ENCODE measurements at places on chromosomes 3 and 15. TPM values are rescaled to one million over a fixed set of nuclear protein-coding genes. Genes with fewer than 3 reads are reported as not detected.

The RARRES1 gene
- 3.2 TPM for total RNA-seq

The IGDCC3 gene
- total RNA-seq = 11.0 TPM

GRCh38 chr3:86787091-86787490 lies 203.9 kb downstream of the VGLL3 start:
- H3K36me3 ChIP-seq = no peaks in the 10 kb centered on the region
- H3K4me1 ChIP-seq = peaks cover 9% of the 10 kb centered on the region
- H3K27me3 ChIP-seq = no peaks in the 10 kb centered on the region
- peak overlapping the region; percentile 51 for H3K27ac ChIP-seq

DNA sequence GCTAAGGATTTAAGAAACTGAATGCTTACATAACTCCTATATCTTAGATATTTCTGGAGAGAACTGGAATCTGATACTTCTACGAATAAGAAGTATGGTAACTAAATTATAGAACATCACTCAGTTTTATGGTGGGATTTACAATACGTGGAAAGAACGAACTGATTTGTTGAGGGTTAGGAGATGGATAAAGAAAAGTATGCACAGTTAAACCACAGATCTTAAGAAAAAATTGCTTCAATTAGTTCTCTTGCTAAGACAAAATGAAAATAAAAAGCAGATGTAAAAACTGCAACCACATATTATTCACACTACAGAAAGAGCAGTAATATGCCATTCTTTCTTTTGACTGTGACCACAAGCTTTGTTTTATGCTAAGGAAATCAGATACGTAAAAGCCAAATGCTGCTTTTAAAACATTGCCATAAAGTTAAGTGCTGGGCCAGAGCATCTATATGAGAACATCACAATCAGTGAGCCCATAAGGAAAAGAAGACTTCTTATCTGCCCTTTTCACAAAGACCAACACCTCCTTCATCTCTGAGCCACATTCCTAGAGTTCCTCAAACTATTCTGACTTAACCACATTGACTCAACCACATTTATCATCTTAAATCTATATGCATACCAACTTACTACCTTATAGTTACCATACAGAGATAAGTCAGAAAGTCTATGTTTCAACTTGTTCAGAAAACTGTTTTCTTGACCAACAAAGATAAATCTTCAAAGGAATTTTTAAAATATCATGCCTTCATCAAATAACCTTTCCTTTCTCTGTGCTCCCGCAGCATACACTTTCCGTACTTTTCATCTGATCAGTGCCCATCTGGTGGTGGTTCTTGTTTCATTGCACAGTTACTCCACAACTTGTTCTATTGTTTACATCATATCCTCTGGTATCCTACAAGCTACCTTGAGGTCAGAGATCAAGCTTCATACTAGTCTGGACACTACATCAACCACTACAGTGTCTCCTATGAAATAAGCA lies 61.7 kb downstream of the FSIP1 start:
- no peaks in the 10 kb centered on the region for H3K27me3 ChIP-seq
- DNase-seq = peak; percentile 90
- H3K36me3 ChIP-seq = no peaks in the 10 kb centered on the region
- H3K27ac ChIP-seq = peak overlapping the region; percentile 19
- no peak overlapping the region for H3K4me3 ChIP-seq

GRCh38 chr3:183309276-183309675 lies 56.2 kb downstream of the B3GNT5 start:
- H3K4me3 ChIP-seq = no peak overlapping the region
- H3K4me1 ChIP-seq = peaks cover 13% of the 10 kb centered on the region
- no peak for DNase-seq
